ENCODE measurements at places on chromosomes 4 and X. TPM values are rescaled to one million over a fixed set of nuclear protein-coding genes. Genes with fewer than 3 reads are reported as not detected.

DNA sequence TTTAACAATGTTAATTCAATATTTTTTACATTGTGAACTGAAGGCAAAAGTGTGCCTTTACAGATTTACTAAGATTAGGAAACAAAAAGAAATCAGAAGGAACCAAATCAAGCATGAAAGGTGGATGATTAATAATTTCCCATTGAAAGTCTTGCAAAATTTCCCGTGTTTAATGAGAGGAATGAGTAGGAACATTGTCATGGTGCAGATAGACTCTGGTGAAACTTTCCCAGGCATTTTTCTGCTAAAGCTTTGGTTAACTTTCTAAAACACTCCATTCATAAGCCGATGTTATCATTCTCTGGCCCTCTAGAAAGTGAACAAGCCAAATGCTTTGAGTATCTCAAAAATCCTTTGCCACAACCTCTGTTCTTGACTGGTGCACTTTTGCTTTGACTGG is 1522.8 kb upstream of the PABPC4L start:
- no peak for DNase-seq

- no peak for DNase-seq
Measured at GRCh38 chrX:20620306-20620705, 353.6 kb upstream of the RPS6KA3 start.

GRCh38 chr4:104500442-104500841 is 5.7 kb upstream of the CXXC4 start:
- no peak for DNase-seq

- no peak for DNase-seq
Measured at GRCh38 chrX:123846577-123847038, 13.2 kb upstream of the XIAP start.

- no peak for DNase-seq
Measured at GRCh38 chr4:184255361-184255760, 37.7 kb upstream of the ENPP6 start.

GRCh38 chr4:6110681-6111353 is 89.5 kb downstream of the JAKMIP1 start:
- DNase-seq = no peak

- no peak for DNase-seq
Measured at GRCh38 chr4:2971275-2971674, 7.9 kb downstream of the GRK4 start.

GRCh38 chr4:133146574-133147241 is 2.4 kb upstream of the PCDH10 start:
- peak; percentile 82 for DNase-seq

- DNase-seq = no peak
Measured at GRCh38 chr4:174559894-174560293, 37.6 kb upstream of the HPGD start.

DNA sequence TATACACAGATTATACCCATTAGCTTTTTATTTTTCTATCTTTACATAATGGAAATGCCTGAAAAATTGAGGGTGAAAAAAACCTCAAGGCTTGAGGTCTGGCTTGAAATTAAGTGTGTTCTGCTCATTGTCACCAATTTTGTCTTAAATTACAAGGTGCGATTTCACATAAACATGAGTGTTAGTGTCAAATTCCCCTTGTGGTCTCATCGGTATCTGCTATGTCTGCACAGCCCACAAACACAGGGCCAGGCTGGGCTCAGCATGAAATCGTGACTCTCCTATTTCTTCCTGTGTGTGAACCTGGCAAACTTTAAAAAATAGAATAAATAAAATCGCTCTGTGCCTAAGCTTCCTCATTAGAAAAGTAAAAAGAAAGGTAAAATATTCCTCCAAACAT is 109.1 kb downstream of the CRLF2 start:
- no peak for DNase-seq

DNA sequence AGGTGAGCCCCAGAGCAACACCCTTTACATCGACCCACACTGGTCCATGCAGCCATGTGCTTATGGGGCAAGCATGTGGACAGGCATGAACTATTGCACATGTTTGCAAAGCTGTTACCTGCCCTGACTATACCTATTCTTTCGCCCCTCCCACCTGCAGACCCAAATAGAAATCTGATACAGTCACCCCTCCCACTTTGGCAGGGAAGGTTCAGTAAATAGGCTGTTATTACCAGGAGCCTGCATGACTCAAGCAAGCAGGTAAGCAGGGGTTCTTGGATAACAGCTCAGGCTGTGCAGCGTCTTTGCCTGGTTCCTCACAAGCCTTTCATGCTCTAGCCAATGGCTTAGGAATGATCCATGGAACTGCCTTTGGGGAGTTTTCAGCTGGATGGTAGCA is 122.7 kb upstream of the DIPK2B start:
- DNase-seq = no peak

- no peak for DNase-seq
Measured at GRCh38 chr4:186366326-186366725, 100.3 kb downstream of the F11 start.

DNA sequence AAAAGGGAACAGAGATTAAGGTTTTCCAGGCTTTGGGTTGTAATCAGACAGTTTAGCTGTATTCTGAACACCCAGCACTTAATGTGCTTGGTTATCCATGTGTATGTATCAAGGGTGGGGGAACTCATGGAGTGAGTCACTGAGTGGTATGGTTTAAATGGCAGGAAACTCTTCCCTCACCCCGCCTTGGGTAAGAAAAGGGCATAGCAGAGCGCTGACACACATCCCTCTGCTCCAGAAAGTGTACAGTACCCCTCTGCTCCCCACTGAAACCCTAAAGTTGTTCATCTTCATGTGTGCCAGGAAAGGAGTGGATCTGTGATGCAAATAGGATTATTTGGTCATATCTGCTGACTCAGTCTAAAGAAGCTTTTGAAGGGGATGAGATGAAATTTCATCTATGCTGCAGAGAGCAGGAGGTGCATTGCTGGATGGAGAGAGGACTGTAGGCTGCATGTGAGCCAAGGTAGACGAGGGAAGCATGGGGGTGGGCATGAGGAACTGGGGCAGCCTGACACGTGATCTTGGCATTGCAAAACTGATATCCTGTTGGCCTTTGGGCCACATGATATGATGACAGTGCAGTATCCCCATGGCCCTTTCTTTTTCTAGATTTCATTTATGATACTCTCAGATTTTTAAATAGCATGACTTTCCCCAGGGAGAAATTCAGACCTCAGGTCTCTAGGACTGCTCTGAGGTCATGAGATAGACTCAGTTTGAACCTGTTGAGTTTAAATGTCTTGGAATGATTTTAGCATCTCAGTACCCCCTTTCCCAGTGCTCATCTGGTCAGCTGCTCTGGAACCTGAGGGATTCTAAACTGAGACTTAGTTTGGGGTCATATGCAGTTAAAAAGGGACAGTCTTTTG is 84.8 kb downstream of the TMEM164 start:
- peak; percentile 21 for DNase-seq

GRCh38 chrX:68872171-68872570 is 43.4 kb downstream of the EFNB1 start:
- peak; percentile 36 for DNase-seq

DNA sequence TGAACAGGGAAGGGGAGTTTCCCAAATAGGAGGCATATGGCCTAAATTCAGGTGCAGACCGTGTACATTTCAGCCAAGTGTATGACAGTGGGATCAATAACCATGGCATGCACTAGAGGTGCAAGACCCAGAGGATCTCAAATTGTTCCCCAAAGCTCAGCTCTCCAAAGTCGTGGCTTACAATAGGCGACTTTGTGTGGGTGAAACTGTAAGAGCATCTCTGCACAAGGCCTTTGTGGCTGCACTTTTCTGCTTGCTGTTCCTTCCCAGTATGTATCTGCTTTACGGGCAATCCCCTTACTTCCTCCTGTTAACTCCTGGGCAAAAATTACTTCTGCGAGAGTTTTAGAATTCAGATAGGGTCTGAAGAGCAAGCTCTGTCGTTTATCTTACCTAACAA is 518.3 kb upstream of the ZFP42 start:
- no peak for DNase-seq

DNA sequence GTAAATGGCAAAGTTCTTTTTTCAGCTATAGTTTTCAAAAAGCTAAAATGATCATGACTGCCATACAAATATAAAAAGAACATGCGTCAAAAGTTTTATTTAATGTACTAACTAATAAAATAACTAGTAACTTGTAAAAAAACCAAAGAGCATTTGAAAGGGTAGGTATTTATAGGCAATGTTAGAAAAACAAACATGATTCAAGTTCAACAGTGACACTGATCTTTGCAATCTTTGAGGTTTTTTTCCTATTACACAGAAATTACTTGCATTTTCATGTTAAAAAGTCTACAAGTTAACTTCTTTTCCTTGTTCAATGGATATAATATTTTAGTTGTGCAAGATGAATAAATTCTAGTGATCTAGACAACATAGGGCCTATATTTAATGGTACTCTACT is 72.3 kb upstream of the GRID2 start:
- no peak for DNase-seq

GRCh38 chr4:118741301-118741855 is 56.2 kb downstream of the METTL14 start:
- DNase-seq = peak; percentile 34

USP51 gene
- not detected for total RNA-seq

HSFX3 gene
- not detected for total RNA-seq

EVC gene
- 7.0 TPM for total RNA-seq

GPRASP3 gene
- total RNA-seq = 0.58 TPM

FANCB gene
- total RNA-seq = 0.87 TPM

HMGB2 gene
- 7.6 TPM for total RNA-seq

VCX gene
- not detected for total RNA-seq

ITIH6 gene
- total RNA-seq = not detected

RAB40AL gene
- not detected for total RNA-seq

MAGEC1 gene
- not detected for total RNA-seq

DOK7 gene
- 0.37 TPM for total RNA-seq

GPC3 gene
- total RNA-seq = 137 TPM
